ENCODE measurements at places on chromosomes 12 and 14.

GRCh38 chr12:113088037-113088436 lies 31.5 kb downstream of the DTX1 start:
- no peak for DNase-seq

GRCh38 chr12:5621329-5621728 lies 189.4 kb downstream of the NTF3 start:
- DNase-seq = no peak

- DNase-seq = no peak
Observed at GRCh38 chr12:54385251-54385914, 850 bp upstream of the ZNF385A start.

DNA sequence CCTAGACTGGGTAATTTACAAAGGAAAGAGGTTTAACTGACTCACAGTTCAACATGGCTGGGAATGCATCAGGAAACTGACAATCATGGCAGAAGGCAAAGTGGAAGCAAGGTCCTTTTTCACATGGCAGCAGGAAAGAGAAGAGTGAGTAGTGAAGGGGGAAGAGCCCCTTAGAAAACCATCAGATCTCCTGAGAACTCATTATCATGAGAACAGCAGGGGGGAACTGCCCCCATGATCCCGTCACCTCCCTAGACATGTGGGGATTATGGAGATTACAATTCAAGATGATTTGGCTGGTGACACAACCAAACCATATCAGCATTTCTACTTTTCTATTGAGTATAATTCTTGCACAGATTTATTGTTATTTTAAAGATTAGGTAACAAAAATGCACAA lies 822.1 kb upstream of the FLRT2 start:
- DNase-seq = no peak

- no peak for DNase-seq
Observed at GRCh38 chr12:29794862-29795261, 11.1 kb upstream of the TMTC1 start.

DNA sequence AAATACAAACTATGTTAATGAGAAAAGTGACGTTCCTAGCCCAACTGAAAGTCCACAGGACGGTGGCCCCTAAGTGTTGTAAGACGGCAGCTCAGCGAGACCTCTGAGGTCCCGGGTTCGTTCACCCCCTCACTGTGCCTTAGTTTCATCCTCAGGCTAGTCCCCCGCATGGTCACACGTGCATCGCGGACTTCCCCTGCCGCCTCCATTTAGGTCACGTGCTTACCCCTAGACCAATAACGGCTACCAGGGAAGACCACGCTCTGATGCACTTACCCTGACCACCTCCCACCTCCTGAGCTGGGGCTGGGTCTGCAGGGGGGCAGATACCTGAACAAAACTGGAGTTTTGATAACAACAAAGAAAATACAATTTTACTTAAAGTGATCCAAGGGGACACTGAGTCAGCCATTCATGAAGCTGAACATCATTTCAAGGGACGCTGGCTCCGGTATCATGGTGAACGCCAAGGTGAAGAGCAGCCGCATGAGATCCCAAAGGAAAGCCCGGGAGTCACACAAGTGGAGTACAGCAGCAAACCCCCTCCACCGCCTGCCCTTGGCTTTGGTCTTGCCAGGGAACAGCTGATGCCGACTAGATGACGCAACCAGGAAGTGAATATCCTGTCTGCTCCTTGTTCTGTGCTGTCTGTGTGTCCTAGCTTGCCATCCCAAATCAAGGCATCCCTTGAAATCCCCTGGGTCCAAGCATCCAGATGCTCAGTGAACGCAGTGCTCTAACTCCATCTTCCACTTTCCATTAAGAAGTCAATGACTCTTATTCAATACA lies 274.1 kb downstream of the PCNX1 start:
- no peak for DNase-seq

GRCh38 chr14:95182379-95182778 lies 25.1 kb upstream of the DICER1 start:
- DNase-seq = no peak

DNA sequence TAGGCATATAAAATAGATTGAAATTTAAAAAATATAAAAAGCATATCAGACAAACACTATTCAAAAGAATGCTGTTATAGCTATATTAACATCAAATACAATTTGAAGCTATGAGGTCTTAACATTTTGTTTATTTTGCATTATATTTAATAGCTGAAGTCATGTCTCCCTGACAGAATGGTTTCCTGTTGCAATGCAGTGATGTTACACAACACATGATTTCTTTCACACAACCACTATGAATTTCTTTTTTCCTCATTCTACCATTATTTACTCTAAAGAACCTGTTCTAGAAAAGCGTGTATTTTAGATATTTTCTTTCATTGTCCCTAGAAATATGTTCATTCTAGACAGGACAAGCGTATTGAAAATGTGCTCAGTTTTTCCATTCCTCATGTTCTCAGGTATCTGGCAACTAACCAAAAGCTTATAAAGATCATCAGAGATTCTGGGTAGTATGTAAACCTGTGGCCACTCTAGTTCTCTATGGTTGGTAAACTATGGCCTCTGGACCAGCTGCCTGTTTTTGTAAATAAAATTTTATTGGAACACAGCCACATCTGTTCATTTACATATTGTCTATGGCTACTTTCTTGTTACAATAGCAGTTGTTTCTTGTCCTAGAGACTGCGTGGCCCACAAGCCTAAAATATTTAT lies 183.8 kb downstream of the FOXA1 start:
- no peak for DNase-seq

- peak; percentile 38 for DNase-seq
Observed at GRCh38 chr12:103401421-103401820, 94.3 kb downstream of the C12orf42 start.

DNA sequence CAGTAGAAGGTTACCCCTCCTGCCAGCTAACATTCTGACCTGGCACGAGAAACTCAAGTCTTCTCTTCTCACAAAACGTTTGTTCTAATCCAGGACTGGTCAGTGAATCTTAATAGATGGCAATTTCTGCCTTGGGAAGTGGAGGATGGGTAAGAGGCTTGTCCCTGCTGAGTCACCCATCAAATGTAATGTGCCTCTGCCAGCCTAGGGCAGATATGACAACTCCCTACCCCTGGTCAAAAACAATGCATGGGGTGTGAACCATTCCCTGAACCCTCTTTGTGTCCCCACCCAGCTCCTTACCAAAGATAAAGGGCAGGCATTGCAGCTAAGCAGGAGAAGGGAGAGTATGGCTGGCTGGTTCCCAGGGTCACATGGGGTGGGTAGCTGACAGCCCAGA lies 1052.9 kb downstream of the GALC start:
- no peak for DNase-seq
